Stimulated activated CD4-positive, alpha-beta T cell treated with anti-CD3 and anti-CD28 coated beads, Interleukin-1b, Interleukin-23, amount 100 ng/mL, for 1 hour (primary cell): ENCODE measurements at places on chromosomes 16 and 17.

DNA sequence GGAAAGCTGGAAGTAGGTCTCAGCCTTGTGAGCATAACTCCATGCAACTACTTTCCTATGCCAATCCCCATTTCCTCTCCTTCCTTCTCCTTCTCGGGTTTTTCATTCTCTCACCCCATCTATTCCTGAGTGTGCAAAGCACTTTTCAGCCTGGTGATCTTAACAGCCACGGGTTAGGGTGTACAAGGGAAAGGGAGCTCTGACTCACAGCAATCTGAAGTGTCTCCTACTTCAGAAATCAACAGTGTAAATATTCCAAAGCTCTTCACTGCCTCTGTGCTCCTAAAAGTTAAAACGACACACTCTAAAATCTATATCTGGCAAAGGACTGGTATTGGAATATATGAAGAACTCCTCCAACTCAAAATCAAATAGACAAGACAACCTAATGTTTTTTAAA, 268.0 kb upstream of the IRX3 start:
- DNase-seq: no peak

GRCh38 chr17:6610011-6610410, 30.5 kb downstream of the KIAA0753 start:
- DNase-seq: no peak

GRCh38 chr17:9037736-9038135, 16.4 kb downstream of the NTN1 start:
- DNase-seq: no peak

- no peak for DNase-seq
These were observed 8.8 kb upstream of the NR1D1 start for GRCh38 chr17:40108970-40109824.

DNA sequence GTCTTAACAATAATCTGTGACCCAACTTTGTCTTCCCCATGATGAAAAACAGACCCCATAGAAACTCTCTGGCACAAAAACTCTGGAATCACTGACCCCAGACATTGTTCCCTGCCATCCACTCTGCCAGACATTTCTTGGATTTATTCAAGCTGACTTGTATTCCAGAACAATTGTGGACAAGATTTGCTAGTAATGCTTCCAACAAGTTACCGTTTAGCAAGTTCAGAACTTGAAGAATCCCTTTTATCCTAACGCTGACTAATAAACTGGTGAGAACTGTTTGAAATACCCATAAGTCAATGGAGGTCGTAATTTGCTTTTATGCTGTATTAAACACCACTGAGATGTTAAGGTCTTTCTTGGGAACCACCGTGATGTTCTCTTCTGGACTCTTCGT, 10.5 kb downstream of the HSBP1 start:
- DNase-seq: no peak

DNA sequence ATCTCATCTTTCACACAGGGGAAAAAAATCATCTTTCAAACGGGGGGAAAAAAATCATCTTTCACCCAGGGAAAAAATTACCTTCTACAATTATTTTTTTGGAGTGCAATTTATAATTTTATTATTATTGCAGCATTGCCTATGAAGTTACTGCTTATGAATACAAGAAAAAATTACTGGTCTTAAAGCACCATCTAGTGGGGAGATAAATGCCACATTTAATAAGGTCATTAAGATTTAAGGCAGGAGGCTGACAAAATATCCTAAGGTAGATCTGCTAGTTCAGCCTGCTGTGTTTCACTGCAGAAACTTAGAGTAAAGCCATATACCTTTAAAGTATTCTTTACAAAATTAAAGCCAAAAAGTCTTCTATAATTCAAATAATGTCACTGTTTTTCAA, 13.7 kb downstream of the SHCBP1 start:
- no peak for DNase-seq

DNA sequence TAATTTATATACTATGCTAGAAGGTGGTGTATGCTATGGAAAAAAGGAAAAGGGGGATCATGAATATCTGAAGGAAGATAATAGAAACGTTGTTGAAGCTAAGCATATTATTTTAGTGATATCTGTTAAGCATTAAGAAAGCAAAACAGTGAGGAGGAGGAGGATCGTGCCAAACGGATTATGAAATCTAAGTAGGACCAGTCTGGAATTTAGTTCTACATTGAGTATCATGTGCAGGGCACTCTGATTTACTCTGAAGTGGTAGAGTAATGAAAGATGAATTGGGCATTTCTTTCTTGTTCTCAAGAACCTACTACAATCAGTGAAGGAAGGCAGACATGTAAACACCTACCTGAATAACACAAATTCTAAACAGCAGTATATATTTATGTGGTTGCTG, 195.3 kb downstream of the CYB561 start:
- no peak for DNase-seq

GRCh38 chr16:88882358-88883030, 16.0 kb upstream of the PABPN1L start:
- no peak for DNase-seq

- no peak for DNase-seq
These were observed 389.6 kb downstream of the WWOX start for GRCh38 chr16:78489072-78489471.

GRCh38 chr16:72357910-72358309, 186.0 kb upstream of the PMFBP1 start:
- no peak for DNase-seq

- DNase-seq: no peak
These were observed 61.1 kb downstream of the BANP start for GRCh38 chr16:88012360-88012759.

DNA sequence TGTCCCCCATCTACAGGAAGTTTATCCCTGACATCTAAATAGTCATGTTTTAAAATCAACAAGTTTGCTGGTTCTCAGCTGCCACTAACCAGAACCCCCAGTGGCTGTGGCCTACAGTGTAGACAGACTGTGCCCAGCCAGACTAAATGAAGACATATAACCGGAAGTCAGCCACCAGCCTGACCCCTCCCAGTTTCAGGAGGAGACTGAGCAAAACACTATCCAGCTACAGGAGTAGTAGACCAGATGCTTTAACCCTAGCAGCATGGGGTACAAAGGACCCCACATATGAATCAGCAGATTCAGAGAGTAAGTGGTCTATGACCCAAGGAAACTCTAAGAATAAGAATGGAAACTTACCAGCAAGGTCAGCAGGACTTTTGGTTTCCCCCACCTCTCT, 83.4 kb downstream of the HIC1 start:
- no peak for DNase-seq

- DNase-seq: no peak
These were observed 38.4 kb downstream of the CENPV start for GRCh38 chr17:16314859-16315258.

DNA sequence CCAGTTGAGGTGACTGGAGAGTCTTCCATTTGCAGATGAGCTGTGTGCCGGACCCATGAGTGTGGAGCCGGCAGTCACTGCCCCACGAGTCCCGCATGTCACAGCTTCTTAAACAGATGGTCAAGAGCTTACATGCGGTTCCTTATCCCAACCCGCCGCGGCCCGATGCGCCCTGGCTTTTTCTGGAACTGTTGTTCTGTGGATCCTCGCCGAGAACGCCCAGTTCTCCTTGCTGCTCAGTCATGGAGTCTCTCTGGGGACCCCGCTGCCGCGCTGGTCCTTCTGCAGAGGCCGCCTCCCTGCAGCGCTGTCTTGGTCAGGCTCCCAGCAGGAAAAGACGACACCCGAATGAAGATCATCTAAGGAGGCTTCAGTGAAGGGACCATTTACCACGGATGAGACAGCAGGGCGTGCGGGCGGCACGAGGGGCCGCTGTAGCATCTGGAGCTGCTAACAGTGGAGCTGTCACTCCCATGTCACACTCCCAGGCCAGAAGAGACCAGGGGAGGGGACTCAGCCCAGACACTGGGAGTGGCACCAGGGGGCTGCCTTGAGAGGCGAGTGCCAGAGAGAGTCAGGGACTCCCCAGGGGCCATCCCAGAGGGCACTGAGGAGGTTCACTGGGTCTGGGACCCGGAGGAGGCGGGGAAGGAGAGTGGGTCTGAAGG, 10.8 kb upstream of the LGALS3BP start:
- no peak for DNase-seq

DNA sequence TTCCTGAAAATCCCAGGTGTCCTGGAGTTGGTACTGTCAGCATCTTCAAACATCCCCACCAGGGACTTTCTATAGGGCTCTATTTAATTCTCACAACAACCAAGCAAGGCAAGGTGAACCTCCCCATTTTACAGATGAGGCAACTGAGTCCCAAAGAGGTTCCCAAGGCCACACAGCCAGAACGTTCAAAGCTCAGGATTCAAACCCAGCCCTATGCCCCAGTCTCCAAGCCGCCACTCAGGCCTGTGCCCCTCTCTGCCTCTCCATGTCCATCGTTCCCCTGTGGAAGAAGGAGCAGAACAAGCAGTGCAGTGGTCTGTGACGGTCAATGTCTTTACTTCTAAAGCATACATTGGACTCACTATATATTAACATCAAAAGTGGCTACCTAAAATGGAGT, 6.1 kb downstream of the ZNF319 start:
- DNase-seq: no peak

DNA sequence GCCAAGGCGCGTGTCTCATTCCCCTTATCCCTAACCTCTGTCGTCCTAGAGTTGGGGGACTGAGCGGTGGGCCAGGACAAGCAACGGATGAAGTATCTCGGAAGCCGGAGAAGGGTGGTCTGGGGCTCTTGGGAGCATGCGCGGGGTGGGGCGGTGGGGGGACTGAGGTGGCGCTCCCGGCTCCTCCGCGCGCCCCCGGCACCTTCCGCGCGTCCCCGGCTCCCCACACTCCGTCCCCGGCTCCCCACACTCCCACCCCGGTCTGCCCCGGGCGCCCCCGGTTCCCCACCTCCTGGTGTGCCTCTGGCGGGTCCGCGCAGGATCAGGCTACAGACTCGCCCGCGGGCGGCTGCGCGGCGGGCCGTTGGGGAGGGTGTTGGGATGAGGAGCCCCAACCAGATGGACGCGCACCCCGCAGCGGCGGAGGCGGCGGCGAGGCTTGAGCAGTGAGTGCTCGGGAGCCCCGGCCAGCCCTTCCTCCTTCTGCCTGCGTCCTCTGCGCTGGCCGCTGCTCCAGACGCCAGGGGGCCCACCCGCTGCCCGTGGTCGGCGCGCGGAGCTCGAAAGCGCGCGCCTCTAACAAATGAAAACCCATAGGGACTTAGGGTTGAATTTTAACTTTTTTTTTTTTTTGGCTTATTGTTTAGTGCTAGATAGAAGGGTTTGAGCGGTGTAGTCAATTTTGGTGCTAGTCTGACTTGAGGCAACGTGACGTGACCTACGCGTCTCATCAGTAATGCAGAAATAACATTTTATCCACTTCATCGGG, 5.6 kb upstream of the CRYM start:
- no peak for DNase-seq

DNA sequence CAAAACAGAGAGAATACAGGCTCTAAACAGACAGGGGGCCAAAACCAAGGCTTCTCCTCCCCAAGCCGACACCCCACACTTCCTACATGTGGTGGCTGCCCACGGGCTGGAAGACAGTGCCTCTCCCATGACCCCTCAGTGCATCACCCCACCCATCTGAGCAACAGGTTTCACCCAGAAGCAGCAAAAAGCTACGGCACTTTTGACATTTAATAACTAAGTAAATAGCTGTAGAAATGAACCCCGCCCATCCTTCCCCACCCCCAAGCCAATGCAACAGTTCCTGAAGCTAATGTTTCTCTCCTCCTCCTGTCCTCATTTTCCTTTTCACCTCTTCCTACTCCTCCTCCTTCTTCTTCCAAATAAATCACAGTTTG, 9.9 kb upstream of the SOX9 start:
- DNase-seq: no peak

- peak; percentile 24 for DNase-seq
These were observed 1.2 kb downstream of the USP7 start for GRCh38 chr16:8962393-8963009.

DNA sequence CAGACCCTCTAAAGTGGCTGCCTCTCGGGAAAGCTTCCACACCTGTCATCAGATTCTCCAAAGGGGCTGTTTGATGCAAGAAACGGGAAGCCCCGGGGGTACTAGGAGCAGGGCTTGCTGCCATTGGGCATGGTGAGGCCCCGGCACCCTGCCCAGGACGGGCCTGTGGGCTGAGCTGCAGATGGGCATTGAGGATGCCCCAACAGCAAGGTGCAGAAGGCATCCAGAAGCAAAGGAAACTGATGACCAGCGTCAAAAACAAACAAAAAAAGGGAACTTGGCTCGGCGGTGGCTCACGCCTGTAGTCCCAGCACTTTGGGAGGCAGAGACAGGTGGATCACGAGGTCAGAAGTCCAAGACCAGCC, 1.5 kb upstream of the LIMD2 start:
- no peak for DNase-seq

- no peak for DNase-seq
These were observed 22.5 kb downstream of the IRX6 start for GRCh38 chr16:55346475-55346874.

DNA sequence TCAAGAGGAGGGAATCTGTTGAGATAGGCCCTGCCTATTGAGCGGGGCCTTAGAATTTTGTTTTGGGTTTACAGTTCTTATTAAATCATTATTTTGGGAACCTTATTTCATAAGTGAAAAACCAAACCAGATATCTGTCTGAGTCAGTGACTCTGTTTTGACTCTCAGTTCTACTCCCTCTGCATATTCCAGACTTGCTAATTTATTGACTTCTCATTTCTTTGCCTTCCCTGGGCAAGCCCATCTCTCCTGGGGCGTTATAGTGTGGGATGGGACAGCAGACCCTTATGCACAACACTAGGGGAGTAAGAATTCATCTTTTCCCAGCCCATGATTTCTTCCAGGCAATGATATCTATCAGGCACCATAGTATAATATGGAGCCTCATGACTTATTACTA, 45.7 kb downstream of the CPD start:
- DNase-seq: no peak

- no peak for DNase-seq
These were observed 369.2 kb downstream of the CDH13 start for GRCh38 chr16:82995924-82996441.

GRCh38 chr17:57001541-57001940, 23.6 kb downstream of the SCPEP1 start:
- DNase-seq: no peak

DNA sequence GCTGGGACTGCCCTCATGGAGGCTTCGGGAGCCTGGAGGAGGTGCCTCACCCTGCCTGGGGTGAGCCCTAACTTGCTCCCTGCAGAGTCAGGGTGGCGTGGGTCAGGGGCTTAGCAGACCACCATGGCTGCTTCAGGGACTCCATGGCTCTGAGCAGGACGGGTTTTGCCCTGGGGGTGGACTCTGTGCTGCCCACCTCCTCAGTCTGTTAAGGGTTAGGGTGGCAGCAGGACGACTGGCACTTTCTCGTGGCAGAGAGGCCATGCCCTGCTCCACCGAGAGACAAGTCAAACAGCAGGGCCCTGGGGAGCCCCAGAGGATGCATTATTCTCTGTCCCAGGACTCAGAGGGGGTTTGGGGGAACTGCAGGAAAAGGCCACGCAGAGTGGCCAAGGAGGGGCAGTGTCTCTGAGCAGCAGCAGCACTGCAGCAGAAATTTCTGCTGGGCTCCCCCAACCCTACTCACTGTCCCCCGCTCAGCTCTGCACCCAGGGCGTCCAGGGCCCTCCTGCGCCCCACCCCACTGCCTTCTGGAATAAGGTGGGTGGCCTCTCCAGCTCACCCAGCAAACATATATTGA, 1.8 kb upstream of the PRSS22 start:
- DNase-seq: no peak

- DNase-seq: no peak
These were observed 7.1 kb upstream of the PSMD3 start for GRCh38 chr17:39973496-39973895.
